Hepatocyte (in vitro differentiated cells): ENCODE measurements at places on chromosomes 7 and 10. TPM values are rescaled to one million over a fixed set of nuclear protein-coding genes. Genes with fewer than 3 reads are reported as not detected.

- no peak for DNase-seq
These were observed 53.5 kb upstream of the SVIL start for GRCh38 chr10:29688230-29688661.

DNA sequence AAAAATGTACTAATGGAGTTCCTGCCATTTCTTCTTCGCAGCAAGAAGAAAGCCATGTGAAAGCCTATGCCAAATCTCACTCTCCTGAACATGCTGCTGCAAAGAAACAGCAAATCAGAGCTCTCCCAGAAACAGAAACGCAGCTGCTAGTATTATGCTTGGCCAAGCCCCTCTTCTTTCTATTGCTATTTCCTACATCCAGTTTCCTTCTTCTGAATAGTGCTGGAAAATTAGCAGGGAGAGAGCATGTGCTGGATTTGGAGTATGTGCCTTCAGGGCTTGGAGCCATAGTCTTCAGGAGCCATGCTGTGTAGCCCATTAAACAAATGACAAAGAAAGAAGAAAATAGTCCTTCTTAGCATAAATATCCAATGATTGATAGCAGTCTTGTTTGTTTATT, 852.0 kb upstream of the PHF14 start:
- no peak for DNase-seq

GRCh38 chr7:68684246-68684839, 913.9 kb upstream of the AUTS2 start:
- DNase-seq: no peak

DNA sequence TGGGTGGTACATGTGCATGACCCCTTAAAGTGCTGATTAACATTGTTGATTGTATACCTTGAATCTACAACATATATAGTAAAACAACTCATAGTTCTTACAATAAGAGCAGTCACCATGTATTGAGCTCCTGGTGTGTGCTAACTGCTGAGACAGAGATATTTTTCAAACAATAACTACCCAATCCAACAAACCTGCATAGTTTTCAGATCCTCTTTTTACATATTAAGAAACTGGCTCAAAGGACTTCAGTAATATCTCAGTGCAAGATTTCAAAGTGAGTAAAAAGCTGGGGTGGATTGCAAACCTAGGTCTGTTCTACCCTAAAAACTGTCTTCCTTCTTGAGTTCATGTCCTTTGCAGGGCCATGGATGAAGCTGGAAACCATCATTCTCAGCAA, 272.2 kb downstream of the SNX13 start:
- no peak for DNase-seq

GRCh38 chr7:44247868-44248651, 47.3 kb downstream of the YKT6 start:
- no peak for DNase-seq

DNA sequence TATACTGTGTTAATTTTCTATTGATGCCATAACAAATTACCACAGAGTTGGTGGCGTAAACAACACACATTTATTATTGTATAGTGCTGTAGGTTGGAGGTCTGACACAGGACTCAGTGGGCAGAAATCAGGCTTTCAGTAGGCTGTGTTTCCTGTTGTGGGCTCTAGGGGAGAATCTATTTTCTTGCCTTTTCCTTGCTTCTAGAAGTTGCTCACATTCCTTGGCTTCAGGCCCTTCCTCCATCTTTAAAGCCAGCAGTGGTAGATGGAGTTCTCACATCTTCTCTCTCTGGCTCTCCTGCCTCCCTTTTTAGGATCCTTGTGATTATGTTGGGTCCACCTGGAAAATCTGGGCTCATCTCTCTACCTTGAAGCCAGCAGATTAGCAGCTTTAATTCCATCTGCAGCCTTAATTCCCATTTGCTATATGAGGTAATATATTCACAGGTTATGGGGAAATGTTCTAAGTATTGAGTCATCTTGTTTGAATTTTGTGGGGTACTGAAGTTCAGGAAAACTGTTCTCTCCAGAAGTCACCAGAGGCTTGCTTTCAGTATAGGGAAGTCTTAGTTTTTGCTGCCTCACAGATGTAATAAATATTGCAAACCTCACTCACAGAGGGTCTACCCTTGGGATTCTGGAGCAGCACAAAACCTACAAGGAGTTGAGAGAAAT, 38.9 kb downstream of the CCNY start:
- no peak for DNase-seq

DNA sequence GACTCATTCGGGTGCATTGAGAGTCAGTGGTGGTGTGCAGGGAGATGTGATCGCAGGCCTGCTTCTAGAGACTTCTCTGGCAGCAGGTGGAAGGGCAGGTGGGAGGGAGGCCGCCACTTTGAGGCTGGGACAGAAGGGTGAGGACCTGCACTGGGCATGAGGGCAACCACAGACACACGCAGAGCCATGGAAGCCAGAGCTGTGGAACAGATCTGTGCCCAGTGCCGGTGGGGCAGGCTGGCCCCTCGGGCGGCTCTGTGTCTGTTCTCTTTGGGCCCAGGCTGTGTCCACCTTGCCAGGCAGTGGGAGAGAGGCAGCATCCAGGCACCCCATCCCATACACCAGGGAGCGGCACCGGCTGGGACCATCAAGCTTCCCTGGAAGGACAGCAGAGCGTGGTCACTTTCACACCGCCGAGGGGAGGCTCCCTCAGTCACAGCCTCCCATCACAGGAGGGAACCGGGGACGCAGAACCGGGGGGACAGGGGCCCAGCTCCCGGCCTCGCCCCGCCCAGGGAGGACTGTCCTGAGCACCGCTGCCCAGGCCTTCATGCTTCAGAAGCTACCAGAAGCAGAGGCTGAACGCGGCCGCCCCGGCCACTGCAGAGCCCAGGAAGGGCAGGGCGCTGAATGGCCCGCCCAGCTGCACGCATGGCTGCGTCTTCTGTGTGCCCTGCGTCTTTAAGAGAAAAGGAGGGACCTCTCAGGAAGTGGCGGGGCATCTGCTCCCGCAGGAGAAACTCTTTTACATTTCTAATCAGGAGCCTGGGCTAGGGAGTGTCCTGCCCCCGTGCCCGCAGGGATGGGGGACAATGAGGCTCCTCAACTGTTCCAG, 32.1 kb downstream of the EN2 start:
- no peak for DNase-seq

GRCh38 chr7:66522518-66522917, 106.2 kb upstream of the KCTD7 start:
- DNase-seq: no peak

DNA sequence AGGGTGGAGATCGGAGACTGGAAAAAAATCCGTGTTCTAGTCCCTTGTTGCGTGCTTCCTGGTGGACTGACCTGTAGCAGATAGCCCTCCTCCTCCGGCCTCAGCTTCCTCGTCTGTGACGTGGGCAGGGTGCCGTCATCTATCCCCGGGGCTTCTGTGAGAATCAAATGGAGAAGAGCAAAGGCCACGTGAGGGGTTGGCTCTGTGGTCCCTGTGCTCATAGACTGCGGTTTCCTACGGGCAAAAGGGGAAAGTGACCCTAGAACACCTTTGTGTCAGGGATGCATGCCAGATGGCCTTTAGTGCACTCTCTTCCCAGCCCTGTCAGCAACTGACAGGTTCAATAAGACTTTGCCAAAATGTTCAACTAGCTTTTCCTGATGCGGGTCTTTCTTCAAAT, 33.7 kb downstream of the GRK5 start:
- DNase-seq: no peak

- no peak for DNase-seq
These were observed 75.5 kb downstream of the CDK14 start for GRCh38 chr7:90671571-90671970.

DNA sequence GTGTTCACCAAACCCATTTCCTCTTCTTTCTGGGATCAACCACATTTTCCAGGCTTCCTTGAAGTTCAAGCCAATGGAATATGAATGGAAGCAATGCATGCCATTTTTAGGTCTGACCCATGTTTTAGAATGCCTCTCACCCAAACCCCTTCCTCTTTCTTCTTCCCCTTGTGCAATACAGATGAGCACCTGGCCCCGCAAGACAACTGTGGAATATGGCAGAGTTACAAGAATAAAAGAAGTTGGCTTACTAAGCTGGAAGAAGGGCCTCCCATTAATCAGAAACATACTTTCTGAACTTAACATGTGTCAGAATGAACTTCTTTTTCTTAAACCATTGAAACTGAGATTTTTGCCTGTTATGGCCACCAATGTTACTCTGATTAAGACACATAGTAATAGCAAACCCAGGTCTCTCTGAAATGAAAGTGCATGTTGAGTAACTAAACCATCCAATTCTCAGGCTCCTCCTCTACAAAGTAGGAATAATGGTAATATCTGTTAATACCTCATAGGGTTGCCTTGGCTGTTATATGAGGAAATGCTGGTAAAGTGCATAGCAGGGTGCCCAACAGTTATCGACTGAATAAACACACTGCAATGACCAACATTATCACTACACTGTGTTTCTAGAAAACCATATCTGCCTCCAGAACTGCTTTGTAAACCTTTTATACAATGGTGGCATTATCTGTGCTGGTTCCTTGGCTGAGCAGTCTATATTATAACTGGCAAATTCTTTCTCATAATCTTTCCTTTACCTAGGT, 382.2 kb upstream of the NRP1 start:
- DNase-seq: no peak

- DNase-seq: peak; percentile 25
These were observed 58.1 kb downstream of the FHIP2A start for GRCh38 chr10:114879541-114880158.

- DNase-seq: no peak
These were observed 50.4 kb downstream of the FAM171A1 start for GRCh38 chr10:15320522-15321203.

The MACC1 gene
- 6.9 and 7.2 TPM in 2 replicates for polyA plus RNA-seq

The PLA2G12B gene
- polyA plus RNA-seq: 13.9 and 21.1 TPM in 2 replicates

The PLEKHS1 gene
- polyA plus RNA-seq: not detected in 2 replicates

The TAS2R39 gene
- 0.56 TPM in 1 of 2 replicates, not detected in the other for polyA plus RNA-seq

The TSPAN12 gene
- 16.8 and 20.8 TPM in 2 replicates for polyA plus RNA-seq

The CHST15 gene
- 3.9 and 4.4 TPM in 2 replicates for polyA plus RNA-seq
